ENCODE measurements at places on chromosomes 6 and 20.

DNA sequence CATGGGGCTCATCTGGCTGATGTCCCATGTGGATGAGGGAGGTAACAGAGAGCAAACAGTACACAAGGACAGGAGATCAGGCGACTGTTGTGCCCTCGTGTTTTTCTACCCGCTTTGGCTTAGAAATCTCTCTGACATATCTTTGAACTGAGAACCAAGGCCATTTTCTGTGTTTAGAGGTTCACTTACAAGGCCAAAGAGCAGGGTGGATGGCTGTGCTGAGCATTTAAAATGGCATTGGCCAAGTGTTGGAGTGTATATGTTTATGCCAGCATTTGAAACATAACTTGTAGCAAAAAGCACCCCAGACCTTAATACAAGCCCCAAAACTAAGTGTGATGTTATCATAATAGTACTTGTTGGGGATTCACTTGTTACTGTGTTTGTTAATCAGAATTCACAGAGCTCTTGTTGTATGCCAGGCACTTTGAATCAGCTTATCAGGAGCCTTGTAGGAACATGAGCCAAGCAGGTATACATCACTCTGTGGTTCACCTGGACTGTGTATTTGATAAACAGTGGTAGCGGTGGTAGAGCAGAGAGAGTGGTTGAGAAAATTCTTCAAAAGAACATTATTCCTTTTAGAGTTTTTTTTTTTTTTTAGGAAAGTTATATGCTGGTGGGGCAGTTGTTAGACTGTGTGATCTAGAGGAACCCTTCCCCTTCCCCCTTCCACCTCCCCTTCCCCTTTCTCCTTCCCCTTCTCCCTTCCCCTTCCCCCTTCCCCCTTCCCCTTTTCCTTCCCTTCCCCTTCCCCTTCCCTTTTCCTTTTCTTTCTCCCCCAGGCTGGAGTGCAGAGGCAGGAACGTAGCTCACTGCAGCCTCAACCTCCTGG is 71.3 kb downstream of the ATRN start:
- no peak for DNase-seq
- peaks cover 12% of the 10 kb centered on the region for H3K36me3 ChIP-seq
- H3K4me1 ChIP-seq, result no peaks in the 10 kb centered on the region
- H3K27me3 ChIP-seq, result no peaks in the 10 kb centered on the region
- H3K27ac ChIP-seq, result no peak overlapping the region

- H3K4me3 ChIP-seq, result peak within 1 kb of the TSS; percentile 76
- H3K27me3 ChIP-seq, result no peaks in the 10 kb centered on the region
- no peaks in the 10 kb centered on the region for H3K36me3 ChIP-seq
- DNase-seq, result peak; percentile 91
Measured at GRCh38 chr20:48827855-48828733, at the start of gene PREX1. Gene PREX1, minus strand, starts transcription at chr20:48827999. Its CDS starts 139 bp downstream, at chr20:48827860.

DNA sequence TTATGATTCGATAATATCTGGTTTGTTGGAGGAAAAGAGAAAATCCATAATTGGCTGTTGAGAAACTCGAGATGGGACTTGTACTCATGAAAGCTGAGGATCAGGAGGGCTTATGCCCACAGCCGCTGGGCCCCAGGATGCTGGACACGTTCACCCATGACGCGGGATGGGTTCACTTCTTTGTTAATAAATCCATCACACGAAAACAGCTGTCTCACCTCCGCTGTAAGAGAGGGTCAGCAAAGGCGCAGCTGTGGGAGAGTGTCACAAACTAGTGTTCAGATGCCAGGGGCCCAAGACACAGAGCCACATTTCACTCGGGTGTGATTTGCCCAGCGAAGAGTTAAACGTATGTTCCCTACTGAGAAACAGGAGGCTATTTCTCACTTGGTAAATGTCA is 315.1 kb downstream of the THBS2 start:
- no peaks in the 10 kb centered on the region for H3K36me3 ChIP-seq
- peaks cover 2% of the 10 kb centered on the region for H3K4me1 ChIP-seq
- DNase-seq, result no peak
- no peak overlapping the region for H3K4me3 ChIP-seq

DNA sequence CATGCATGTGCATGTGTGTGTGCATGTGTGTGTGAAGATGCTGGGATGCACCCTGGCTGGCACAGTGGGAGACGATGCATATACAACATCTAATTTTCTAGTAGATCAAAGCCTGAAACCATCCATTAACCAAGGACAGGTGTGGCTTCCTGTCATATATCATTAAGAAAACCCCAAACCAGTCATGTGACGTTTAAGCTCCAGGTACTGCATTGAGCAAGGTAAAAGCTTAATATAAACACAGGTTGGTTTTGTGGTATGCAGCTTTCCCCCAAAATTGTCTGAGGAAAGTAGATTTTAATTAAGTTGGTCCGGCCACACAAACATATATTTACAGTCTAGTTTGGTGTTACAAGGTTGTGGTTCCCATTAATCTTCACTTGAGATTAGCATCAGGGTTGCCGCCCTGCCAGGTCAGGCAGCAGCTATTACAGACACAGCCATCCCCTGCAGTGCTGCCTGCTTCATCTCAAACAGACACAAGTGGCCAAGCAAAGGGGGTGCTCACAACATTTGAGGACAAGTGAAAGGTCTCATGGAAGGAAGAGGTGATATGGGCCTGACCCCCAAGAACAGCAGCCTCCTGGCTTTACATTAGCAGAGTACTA is 48.6 kb upstream of the NAA20 start:
- H3K27ac ChIP-seq, result no peak overlapping the region
- H3K4me1 ChIP-seq, result no peaks in the 10 kb centered on the region
- no peaks in the 10 kb centered on the region for H3K36me3 ChIP-seq
- DNase-seq, result no peak
- no peak overlapping the region for H3K4me3 ChIP-seq

- H3K4me3 ChIP-seq, result no peak overlapping the region
- H3K4me1 ChIP-seq, result no peaks in the 10 kb centered on the region
- no peak overlapping the region for H3K27ac ChIP-seq
- no peaks in the 10 kb centered on the region for H3K36me3 ChIP-seq
- H3K27me3 ChIP-seq, result no peaks in the 10 kb centered on the region
Measured at GRCh38 chr6:7848229-7848628, 62.4 kb downstream of the TXNDC5 start.

GRCh38 chr6:160337991-160338390 is 10.2 kb upstream of the SLC22A3 start:
- no peaks in the 10 kb centered on the region for H3K36me3 ChIP-seq
- no peak overlapping the region for H3K4me3 ChIP-seq
- DNase-seq, result no peak
- no peak overlapping the region for H3K27ac ChIP-seq

- no peaks in the 10 kb centered on the region for H3K27me3 ChIP-seq
- H3K4me1 ChIP-seq, result peaks cover 13% of the 10 kb centered on the region
- no peaks in the 10 kb centered on the region for H3K36me3 ChIP-seq
- H3K4me3 ChIP-seq, result no peak overlapping the region
Measured at GRCh38 chr6:139313229-139313628, 21.4 kb upstream of the TXLNB start.

GRCh38 chr6:142381845-142382378 is 80.1 kb downstream of the ADGRG6 start:
- H3K36me3 ChIP-seq, result no peaks in the 10 kb centered on the region
- H3K27ac ChIP-seq, result peak overlapping the region; percentile 46
- H3K4me1 ChIP-seq, result peaks cover 30% of the 10 kb centered on the region

- DNase-seq, result no peak
- no peak overlapping the region for H3K27ac ChIP-seq
- no peaks in the 10 kb centered on the region for H3K36me3 ChIP-seq
- H3K4me1 ChIP-seq, result no peaks in the 10 kb centered on the region
- no peaks in the 10 kb centered on the region for H3K27me3 ChIP-seq
Measured at GRCh38 chr20:58246346-58246745, 17.9 kb upstream of the ANKRD60 start.

Data from common myeloid progenitor, CD34-positive (primary cell).